ENCODE measurements at places on chromosomes 4 and X. TPM values are rescaled to one million over a fixed set of nuclear protein-coding genes. Genes with fewer than 3 reads are reported as not detected.

DNA sequence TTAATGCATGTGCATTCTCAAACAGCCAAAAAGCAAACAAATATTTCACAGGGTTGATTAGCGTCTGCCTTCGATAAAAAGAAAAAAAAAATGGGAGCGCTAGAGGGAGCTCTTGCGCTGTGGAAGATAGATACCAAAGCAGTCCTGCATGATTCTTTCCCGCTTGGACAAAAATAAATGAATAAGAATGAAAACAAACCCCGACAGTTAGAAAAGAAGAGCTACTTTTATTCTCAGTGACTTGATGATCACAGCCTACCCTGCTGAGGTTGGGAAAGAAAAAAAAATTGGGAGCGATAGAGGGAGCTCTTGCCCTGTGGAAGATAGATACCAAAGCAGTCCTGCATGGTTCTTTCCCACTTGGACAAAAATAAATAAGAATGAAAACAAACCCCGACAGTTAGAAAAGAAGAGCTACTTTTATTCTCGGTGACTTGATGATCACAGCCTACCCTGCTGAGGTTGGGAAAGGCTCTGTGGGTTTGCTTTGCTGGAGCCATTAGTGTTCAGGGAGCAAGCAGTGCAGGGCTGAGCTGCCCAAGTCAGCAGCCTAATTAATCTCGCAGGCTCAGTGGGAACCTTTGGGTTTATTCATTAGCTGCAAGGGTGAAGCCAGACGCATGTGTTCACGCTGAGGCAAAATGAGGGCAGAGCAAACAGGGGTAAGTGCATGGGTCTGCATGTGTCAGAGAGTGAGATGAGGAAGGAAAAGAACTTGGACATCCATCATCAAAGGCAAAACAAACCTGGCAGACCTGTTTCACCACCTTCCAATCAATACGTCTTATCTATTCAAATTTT lies 249.3 kb upstream of the PRKX start:
- no peak for DNase-seq

GRCh38 chr4:136198358-136198757 lies 1333.9 kb downstream of the PCDH18 start:
- no peak for DNase-seq

The SOX3 gene
- total RNA-seq = not detected

GRCh38 chr4:146054676-146055075 lies 116.1 kb upstream of the ZNF827 start:
- DNase-seq = no peak

The VGLL1 gene
- not detected for total RNA-seq

DNA sequence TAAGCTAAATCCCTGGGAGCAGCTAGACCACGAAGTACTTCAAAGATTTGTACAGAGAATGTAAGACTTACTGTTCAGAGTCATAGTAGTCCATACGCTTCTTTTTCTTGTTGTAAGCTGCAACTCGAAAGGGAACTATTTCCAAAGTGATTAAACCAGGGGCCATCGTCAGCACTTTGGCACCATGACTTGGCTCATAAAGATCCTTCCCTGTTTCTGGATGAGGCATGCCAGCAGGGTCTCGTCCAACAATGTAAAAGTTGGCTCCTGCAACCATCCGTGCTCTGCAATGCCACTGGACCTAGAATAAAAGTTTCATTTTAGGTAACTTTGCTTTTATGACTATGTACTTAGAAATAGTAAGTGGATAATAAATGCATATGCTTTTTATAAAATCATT lies 88.5 kb downstream of the PAPSS1 start:
- no peak for DNase-seq

- no peak for DNase-seq
These were observed 74.0 kb downstream of the FAM53A start for GRCh38 chr4:1609901-1610790.

- DNase-seq = no peak
These were observed 24.2 kb upstream of the HELT start for GRCh38 chr4:184994010-184994622.

The MTMR8 gene
- total RNA-seq = 0.19 TPM

DNA sequence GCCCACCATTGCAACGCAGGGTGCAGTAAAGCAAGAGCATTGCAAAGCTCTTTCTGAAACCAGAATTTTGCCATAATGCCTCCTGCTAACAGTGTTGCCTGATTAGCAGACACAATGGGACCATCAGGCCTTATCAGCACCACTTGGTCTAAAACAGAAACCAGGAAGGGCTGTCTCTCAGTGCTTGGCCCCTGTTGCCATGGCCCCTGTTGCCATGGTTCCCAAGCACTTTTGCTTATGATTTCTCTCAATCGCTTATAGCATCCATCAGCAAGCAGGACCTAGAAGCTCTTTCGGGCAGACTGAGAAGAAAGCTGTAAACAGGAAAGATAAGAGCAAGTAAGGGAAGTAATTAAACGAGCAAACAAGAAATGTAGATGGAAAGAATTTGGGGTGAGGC lies 36.8 kb downstream of the RTL5 start:
- DNase-seq = peak; percentile 59

GRCh38 chrX:48823053-48823452 lies 3.3 kb upstream of the ERAS start:
- no peak for DNase-seq

DNA sequence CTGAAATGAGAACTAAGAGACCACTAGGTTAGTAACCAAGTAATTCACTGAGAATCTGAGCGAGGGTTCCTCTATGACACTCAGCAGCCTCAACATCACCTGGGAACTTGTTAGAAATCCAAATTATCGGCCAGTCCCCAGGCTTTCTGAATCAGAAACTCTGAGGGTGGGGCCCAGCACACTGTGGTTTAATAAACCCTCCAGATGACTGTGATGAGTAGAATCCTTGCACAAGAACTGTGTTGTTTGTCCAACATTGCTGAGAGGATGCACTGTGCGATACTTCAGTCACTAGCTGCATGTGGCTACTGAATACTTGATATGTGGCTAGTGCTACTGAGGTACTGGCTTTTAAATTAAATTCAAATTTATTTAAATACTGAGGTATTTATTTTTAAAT lies 243.9 kb downstream of the MAML3 start:
- DNase-seq = no peak

The PPEF1 gene
- not detected for total RNA-seq

DNA sequence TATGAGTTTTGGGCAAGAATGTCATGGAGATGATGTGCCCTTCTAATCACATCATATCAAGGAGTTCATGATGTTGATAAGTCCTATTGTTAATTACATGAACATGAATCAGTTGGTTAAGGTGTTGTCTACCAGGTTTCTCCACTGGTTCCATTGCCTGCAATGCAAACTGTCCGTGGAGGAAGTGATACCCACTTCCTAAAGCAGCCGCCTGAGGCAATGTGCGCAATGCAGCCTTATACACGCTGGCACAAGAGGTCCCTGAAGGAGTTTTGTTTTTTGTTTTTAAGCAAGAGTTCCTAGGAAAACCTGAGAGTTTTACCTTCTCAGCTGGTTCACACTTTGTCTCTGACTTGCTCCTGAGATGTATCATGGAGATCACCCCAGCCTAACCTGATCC lies 5.9 kb upstream of the GPKOW start:
- DNase-seq = no peak

- no peak for DNase-seq
These were observed 30.0 kb downstream of the TLR2 start for GRCh38 chr4:153713866-153714646.

- DNase-seq = no peak
These were observed 135.0 kb upstream of the TENT5D start for GRCh38 chrX:80285131-80285773.

The BMP3 gene
- not detected for total RNA-seq

DNA sequence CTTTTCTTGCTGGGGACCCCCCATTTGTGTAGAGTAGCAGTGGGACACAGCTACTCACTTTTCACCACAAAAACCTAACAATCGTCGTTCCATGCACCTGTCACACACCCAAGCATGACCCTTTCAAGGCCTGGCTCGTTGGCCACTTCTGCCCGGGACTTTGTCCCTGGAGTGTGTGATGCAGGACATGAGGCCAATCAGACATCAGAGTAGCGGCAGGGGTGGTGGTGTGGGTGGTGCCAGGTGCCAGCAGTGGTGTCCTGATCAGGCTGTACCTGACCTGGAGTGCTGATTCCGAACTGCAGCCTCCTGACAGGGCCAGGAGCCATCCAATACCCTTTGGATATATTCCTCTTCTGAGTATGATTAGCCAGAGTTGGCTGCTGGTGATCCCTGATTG lies 23.1 kb upstream of the PROM1 start:
- DNase-seq = no peak

GRCh38 chr4:23934915-23935314 lies 45.1 kb upstream of the PPARGC1A start:
- peak; percentile 76 for DNase-seq

The ADH7 gene
- not detected for total RNA-seq

- DNase-seq = no peak
These were observed 237.1 kb upstream of the TLL1 start for GRCh38 chr4:165635951-165636350.

DNA sequence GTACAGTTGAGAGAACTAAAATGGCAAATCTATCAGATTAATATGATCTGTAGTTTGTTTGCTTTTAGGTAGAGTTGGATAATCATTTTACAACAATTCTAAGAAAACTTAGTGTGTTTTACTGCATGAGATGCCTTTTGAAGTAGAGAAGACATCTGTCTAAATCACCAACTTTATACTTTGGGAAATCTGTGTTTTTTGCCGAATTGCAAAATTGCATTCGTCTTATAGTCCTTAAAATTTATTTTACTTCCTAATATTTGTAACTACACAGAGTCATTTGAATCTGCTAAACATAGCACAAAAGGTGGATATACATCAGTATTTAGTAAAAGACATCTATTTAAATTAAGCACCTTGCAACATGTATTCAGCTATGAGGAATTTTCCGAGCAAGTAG lies 100.0 kb downstream of the CCSER1 start:
- DNase-seq = no peak

- DNase-seq = no peak
These were observed 135.2 kb upstream of the TSPAN5 start for GRCh38 chr4:98793658-98794057.

The RHOXF2 gene
- not detected for total RNA-seq

GRCh38 chr4:52560844-52561280 lies 98.2 kb downstream of the USP46 start:
- DNase-seq = no peak

DNA sequence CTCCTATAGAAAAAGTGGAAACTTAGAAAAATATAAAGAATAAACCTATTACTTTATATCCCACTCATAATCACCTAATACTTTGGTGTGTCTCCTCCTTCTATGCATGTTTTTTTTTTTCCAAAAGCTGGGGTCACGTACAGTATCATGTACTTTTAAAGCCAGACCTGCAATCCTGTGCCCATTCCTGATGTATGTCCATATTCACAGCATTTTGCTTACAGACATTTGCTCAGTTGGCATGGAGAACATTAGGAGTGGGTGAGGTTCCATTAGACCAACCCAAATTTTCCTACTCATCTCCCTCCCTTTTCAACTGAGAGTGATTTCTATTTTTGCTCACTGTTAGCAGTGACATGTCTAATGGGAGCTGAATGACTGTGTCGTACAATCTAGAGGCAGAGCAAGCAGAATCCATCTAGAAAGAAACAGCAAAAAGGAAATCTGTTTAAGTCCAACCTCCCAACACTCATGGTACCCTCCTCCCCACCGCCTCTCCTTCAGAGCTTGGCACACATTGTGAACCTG lies 195.6 kb upstream of the KLF3 start:
- DNase-seq = no peak

GRCh38 chr4:154119317-154119716 lies 330.4 kb upstream of the SFRP2 start:
- DNase-seq = no peak
